ENCODE measurements at places on chromosomes 13 and 19.

DNA sequence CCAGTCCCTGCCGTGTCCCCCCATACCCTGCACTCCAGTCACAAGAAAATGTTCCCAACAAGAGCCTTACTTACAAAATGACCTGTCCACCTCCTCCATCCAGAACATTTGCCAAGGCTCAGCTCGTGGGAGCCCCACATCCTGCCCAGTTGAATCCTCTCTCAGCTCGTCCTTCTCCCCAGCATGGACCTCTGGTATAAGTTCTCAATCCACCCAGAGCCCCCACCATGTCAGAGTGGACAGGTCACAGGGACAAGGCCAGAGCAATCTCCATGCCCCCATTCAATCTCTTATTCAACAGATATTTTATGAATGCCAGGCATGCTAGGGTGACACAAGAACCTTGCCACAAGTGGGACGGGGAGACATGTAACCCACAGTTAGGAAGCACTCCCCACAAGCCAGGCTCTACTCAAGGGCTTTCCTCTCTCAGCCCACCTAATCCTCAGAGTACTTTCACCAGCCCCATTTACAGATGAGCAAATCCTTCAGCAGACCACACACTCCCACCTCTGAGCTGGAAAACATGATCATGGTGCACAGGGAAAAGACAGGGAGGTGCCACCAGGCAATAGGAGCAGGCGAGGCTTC lies 15.1 kb downstream of the DEDD2 start:
- no peak for DNase-seq

DNA sequence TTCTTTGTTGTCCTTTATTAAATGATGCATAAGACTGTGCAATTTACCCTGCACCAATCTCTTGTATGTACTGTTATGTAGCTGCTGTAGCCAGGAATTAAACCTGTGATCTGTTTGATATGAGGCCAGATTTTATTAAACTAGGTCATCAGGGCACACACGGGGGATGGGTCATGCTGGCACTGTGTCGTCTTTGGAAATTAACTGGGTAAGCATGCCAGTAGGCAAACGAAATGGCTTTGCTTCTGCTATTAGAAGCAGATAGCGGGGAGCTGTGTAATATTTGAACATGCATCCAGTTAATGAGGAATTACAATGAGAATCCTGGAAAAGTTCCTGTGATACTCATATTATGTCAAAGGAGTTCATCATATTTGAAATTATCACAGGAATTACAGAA lies 23.5 kb downstream of the MTUS2 start:
- DNase-seq, result no peak

- DNase-seq, result no peak
Measured at GRCh38 chr13:56528040-56528790, 612.5 kb upstream of the PRR20A start.

DNA sequence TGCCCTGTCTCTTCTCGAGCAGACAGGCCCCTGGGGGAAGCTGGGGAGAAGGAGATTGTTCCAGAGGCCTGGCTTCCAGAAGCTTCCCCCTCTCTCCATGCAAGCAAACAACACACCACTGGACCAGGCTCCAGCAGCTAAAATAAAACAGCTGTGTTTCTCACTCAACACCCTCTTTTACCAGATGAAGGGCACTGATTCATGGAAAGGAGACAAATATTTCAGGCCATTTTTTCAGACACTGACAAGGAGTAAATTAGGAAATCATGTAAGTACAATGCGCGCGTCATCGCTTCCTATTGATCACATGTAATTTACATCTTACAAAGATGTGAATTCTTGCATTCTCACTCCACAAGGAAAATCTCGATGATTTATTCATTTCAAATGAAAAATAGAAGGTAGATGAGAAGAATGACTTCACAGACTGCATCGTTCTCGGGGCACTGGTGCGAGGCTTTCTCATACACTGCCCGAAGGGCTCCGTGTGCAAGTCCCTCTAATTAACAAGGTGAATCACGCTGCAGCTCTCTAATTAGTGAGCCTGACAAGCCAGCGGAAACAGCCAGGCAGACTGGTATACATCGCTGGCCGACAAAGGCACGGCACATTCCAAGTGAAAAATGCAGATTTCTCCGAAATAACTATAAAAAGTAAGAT lies 153.6 kb downstream of the KCTD15 start:
- no peak for DNase-seq

DNA sequence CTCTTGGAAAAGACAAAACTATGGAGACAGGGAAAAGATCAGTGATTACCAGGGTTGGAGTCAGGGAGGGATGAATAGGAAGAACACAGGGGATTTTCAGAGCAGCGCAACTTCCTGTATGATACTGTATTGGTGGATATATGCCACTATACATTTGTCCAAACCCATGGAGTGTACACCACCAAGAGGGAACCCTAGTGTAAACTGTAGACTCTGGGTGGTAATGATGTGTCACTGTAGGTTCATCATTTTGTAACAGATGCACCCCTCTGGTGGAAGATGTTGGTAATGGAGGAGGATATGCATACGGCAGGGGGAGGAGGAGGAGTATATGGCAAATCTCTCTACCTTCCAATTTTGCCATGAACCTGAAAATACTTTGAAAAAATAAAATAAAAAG lies 68.1 kb downstream of the UFM1 start:
- DNase-seq, result no peak

DNA sequence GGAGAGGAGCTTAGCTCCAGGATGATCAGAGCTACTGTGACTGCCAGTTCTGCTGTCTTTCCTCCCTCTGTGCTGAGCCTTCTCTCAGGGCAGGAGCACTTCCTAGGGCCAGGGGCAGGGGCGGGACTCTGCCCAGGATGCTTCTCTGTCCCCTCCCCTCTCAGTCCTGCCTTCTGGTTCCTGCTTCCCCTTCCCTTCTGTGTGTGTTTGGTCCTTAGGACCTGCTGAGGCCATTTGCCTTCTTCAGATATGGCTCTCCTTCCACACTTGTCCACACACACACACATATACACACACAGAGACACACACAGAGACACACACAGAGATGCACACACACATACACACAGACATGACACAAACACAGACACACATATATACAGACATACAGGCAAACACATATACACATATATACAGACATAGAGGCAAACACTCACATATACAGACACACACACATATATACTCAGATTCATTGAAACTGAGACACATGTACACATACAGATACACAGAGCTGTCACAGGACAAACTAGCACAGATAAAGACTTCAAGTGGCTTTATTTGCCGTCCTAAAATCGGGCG lies 22.0 kb upstream of the CD177 start:
- DNase-seq, result no peak
